Stimulated activated CD4-positive, alpha-beta T cell treated with anti-CD3 and anti-CD28 coated beads, TNF-alpha, amount 100 ng/mL, for 24 hours (primary cell): ENCODE measurements at places on chromosomes 3 and 15.

GRCh38 chr15:46386356-46386755, 751.5 kb downstream of the SQOR start:
- no peak for DNase-seq

- DNase-seq, result no peak
Measured at GRCh38 chr3:14630404-14631100, 21.0 kb upstream of the CCDC174 start.

DNA sequence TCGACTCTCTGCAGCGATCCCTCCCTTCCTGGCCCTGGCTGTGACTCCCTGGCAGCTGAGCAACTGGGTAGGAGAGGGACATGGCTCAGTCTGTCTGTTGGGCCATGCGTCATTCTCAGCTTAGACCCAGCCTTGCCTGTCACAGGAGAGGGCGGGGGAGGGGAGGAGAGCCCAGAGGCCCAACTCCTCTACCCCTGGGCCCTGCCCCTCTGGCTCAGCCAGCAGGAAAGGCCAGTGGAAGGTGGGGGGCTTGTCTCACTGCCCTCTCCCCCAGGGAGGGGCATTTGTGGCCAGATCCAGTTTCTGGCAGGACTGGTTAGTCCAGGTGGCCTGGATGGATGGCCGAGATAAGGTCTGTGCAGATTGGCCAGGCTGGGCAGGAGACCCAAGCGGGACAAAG, 31.6 kb downstream of the DNAJB8 start:
- no peak for DNase-seq

- DNase-seq, result no peak
Measured at GRCh38 chr3:120462409-120462959, 11.7 kb upstream of the FSTL1 start.

DNA sequence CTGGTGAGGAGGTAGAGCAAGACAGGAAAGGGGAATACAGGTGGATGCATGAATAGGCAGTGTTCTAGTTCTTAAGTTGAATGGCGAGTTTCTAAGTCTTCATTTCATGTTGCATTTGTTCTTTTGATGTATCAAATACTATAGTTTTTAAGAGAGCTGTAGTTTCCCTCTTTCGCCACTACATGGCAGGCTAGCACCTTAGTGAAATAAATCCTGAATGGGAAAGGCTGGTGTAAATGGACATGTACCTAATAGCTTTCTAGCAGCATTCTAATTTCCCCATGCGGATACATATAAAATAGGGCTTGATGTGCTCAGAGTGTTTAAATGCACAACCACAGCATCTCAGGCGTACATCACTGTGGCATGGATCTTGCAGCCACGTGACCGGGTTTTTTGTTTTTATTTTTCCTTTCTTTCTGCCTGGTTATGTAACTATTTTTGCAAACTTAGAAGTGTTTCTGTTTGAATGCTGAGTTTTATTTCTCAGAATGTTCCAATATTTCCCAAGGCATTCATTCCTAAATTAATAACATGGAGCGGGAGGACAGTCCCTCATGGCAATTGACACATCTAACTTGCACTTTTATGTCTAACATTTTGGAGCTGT, 23.5 kb upstream of the CLN6 start:
- no peak for DNase-seq

DNA sequence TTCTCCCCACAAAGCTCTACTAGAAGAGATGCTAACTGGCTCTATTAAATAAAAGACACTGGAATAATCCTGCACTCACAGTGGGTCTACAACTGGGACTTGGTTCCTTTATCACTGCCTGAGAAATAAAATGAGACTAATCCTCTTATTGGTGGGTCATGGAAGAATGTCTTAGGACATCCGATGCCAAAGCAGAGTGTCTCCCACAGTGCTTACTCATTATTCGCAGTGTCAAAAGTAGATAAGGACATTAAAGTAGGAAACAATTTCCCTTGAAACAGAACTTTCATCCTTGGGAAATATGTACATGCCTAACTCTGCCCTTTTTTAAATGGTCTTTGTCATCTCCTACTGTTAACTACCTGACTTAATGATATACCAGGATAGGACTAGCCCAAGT, 71.5 kb downstream of the GSK3B start:
- no peak for DNase-seq

- DNase-seq, result no peak
Measured at GRCh38 chr3:69914395-69914794, 85.1 kb upstream of the SAMMSON start.

GRCh38 chr3:40169983-40170382, 139.5 kb upstream of the EIF1B start:
- no peak for DNase-seq

- no peak for DNase-seq
Measured at GRCh38 chr15:94032571-94032970, 198.8 kb upstream of the MCTP2 start.

DNA sequence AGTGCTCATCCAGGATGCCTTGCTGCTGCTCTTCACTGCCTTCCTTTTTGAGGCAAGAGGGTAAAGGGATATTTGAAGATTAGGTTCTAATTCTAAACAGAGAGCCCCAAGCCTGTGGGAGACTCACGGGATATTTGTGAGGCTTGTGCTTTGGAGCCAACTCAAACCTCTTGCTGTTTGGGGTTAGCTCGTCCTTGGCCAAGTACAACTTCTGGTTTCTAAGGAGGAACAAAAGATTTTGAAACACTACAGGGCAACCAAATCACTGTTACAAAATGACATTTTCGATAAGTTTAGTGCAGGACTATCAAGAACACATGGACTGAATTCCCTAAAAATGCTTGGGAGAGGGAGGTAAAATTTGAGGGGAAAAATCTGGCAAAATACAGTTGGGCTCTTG, 190.2 kb downstream of the RORA start:
- no peak for DNase-seq

DNA sequence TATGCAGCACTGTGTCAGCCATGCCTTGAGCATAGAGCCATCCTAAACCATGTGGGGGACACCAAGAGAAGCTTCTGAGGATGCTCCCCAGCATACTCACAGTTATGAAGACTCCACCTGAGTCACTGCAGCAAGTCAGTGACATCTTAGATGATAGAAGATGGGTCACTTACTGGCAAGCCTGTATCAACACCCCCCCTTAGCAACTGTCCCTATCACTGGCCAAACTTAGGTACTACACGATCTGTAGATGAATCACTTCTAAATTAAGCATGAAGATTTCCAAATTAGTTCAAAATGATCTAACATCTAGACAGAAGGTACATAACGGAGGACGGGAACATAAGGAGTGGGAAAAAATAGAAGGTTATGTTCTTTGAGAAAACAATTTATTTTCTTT, 13.2 kb upstream of the LMCD1 start:
- DNase-seq, result no peak

DNA sequence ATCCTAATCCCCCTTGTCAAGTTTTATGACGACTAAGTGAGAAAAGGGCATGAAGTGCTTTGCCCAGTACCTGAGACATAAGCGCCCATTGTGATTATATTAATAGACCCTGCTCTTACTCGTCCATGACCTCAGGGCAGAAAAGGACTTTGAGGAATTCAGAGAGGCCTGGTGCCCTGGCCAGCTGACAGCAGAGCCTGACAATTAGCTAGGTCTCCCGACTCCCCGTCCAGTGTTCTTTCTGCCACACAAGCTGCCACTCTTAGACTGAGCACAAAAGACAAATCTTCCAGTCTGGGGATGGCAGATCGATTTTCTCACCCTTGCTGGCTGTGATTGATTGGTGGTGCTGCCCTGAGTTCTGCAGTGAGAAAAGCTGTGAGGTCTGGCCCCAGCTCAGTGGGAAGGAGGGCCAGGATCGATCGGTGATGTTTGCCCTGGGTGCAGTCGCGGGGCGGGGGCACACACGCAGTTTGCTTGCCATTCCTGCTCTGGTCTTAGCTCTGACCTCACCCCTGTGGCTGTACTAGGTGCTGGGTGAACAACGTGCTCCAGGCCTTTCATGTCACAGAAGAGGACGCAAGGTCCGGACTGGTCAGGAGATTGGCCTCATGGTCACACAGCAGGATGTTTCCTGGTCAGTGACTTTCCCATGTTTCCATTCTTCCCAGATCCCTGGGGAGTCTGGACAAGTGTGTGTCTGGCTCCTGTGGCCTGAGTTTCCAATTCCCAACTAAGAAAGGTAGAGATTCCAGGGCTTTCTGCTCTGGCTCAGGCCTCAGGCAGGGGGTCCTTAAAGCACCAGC, 67.4 kb upstream of the TLE3 start:
- DNase-seq, result no peak
